ENCODE measurements at places on chromosomes 2 and 18. TPM values are rescaled to one million over a fixed set of nuclear protein-coding genes. Genes with fewer than 3 reads are reported as not detected.

The MATN3 gene
- polyA plus RNA-seq = 8.0 TPM

DNA sequence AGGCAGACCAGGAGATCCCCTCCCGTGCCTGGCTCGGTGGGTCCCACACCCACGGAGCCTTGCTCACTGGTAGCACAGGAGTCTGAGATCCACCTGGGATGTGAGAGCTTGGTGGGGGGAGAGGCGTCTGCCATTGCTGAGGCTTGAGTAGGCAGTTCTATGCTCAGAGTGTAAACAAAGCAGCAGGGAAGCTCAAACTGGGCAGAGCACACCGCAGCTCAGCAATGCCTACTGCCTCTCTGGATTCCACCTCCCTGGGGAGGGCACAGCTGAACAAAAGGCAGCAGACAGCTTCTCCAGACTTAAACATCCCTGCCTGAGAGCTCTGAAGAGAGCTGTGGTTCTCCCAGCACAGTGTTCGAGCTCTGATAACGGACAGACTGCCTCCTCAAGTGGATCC, 85.1 kb downstream of the UGP2 start:
- DNase-seq = no peak

The PRSS56 gene
- 0.13 TPM for polyA plus RNA-seq

GRCh38 chr18:62751341-62751821, 36.0 kb downstream of the PHLPP1 start:
- no peak for DNase-seq

The ARHGEF4 gene
- polyA plus RNA-seq = 2.9 TPM

The CAVIN2 gene
- polyA plus RNA-seq = 82.4 TPM

The GAD1 gene
- 1.1 TPM for polyA plus RNA-seq

The CREG2 gene
- polyA plus RNA-seq = 0.70 TPM

DNA sequence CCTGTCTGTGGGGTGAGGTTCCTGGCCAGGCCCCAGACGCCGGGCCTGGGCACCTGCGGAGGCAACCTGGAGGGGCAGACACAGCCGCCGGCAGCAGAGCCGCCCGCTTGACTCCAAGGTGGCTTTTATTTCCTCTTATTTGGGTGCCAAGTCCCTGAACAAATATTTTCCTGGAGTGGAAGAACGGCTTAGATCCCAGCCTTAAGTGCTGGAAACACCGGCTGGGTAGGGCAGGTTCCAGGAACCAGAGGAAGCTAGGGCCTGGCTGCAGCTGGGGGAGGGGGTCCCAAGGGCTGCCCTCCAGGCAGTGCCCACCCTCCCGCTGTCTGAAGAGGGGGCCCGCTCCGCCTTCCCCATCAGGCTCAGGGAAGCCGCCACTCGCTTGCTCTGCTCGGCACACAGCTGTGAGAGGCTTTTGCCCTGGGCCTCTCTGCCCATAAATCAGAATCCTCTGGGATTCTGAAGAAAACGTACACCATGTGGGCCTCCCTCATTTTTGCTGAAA, 28.2 kb downstream of the SDC1 start:
- peak; percentile 69 for DNase-seq

DNA sequence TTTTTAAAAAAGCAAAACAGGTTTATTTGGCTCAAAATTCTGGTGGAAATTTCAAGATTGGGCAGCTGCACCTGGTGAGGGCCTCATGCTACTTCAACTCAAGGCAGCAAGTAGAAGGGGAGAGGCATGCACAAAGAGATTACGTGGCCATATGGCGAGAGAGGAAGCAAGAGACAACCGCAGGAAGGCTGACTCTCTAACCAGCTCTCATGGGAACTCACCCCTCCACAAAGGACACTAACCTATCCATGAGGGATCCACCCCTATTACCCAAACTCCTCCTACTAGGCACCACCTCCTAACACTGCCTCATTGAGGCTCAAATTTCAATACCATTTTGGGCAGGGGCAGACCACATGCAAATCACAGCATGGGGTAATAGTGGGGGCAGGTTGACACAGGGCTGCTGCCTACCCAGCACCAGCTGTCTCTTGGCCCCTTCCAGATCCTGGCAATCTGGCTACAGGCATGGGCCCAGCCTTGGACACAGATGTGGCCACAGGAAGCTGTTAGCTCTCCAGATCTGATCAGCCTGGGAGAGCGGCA, 2.0 kb upstream of the CAPN10 start:
- no peak for DNase-seq

GRCh38 chr2:192157776-192158175, 37.0 kb downstream of the TMEFF2 start:
- no peak for DNase-seq

The PSME4 gene
- 44.1 TPM for polyA plus RNA-seq

The GALNT14 gene
- polyA plus RNA-seq = 4.6 TPM

The ZFAND2B gene
- 31.5 TPM for polyA plus RNA-seq

DNA sequence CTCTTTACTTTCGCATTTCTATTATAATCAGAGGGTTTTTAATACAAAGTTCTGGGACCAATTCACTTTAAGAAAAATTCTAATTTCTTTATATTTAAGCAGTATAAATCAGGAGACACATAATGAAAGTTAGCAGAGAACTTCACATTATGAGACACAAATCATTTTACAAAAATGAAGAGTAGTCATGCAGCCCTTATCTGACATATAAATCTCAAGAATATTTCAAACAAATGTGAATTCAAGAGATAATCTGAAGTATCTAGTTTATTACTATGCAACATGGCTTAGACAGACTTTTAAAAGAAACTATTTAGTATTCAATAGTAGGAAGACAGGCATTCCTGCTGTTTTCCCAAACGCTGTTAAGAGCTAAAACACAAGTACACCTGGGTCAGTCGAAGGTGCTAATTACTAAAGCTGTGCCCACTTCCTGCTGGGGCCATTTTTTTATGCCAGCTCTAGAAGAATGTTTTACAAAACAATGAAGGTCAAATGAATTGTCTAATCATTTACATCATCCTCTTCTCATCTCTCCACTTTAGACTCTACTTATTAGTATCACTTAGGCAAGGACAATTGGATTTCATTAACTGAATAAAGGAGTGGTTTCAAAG, 40.2 kb downstream of the CWC22 start:
- no peak for DNase-seq

DNA sequence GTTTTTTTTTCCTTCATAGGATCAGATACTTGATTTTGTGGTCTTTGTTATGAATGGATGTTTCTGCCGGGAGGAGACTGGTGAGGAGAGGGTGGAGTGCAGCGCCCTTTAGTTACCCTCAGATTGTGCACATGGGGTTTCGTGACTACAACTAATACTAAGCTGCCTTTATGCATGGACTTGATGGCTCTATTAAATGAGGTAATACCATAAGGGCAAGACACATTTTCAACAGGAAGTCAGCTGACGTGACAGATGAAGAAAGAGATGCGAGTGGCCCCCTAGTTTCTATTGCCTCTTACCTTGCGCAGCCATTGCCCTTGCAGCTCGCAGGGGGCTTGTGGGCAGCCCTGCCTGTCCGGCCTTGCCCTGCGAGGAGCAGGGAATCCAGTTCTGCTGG, 24.4 kb downstream of the ZNF407 start:
- DNase-seq = no peak

The DNPEP gene
- 89.7 TPM for polyA plus RNA-seq

The ZNF519 gene
- polyA plus RNA-seq = 25.0 TPM

DNA sequence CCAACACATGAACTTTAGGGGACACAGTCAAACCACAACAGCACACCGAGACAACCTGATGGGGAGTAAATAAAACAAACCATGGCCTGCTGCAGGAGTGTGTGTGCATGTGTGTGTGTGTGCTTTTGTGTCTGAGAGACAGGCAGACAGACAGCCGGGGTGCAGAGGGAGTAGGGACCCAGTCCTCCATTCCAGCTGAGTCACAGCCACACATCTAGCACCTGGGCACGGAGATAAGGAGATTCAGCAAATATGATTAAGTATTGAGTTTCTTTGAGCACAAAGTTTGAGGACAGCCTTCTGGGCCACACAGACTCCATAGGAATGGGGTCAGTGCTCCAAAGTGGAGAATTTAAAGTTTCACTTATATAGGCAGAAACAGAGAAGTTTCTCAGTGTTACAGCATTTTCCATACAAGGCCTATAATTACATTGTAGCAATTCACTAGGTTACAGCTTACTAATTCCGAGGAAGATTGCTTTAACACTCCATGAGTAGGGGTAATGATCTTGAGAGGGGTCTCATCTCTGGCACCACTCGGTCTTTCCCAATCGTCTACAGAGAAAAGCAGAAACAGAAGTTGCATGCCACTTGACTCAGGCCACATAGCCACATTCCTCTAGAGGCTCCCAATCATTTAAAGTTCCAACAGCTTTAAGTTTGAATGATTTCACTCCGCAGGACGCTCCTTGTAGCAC, 30.8 kb upstream of the PRLH start:
- no peak for DNase-seq

GRCh38 chr2:128748835-128749605, 430.4 kb upstream of the HS6ST1 start:
- no peak for DNase-seq

The REG3A gene
- not detected for polyA plus RNA-seq

GRCh38 chr2:37375741-37376288, 31.4 kb downstream of the QPCT start:
- no peak for DNase-seq

GRCh38 chr2:16818203-16818556, 152.5 kb upstream of the CYRIA start:
- no peak for DNase-seq

GRCh38 chr2:174717916-174718315, 46.4 kb downstream of the CHRNA1 start:
- DNase-seq = no peak

- DNase-seq = no peak
Measured at GRCh38 chr2:38912619-38913018, 22.9 kb downstream of the ARHGEF33 start.

The DPP10 gene
- 3.5 TPM for polyA plus RNA-seq

The LAMA1 gene
- 17.1 TPM for polyA plus RNA-seq

The HOXD13 gene
- not detected for polyA plus RNA-seq

DNA sequence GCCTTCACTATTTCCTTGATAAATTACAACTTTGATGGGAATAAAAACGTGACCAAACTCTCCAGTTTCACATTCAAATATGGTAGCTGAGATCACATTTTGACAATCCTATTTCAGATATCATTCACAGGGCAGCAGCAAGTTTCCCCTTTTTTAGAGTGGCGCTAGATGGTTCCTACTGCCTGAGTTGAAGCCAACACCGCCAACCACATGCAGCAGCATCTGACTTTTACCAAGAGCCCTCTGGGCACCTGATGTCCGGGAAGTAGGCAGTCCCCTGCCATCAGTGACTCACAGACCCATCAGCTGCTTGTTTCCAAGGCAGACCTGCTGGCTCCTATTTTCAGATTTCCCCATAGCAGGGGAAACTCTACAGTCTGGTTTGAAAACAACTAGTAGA, 4.0 kb upstream of the MREG start:
- no peak for DNase-seq

DNA sequence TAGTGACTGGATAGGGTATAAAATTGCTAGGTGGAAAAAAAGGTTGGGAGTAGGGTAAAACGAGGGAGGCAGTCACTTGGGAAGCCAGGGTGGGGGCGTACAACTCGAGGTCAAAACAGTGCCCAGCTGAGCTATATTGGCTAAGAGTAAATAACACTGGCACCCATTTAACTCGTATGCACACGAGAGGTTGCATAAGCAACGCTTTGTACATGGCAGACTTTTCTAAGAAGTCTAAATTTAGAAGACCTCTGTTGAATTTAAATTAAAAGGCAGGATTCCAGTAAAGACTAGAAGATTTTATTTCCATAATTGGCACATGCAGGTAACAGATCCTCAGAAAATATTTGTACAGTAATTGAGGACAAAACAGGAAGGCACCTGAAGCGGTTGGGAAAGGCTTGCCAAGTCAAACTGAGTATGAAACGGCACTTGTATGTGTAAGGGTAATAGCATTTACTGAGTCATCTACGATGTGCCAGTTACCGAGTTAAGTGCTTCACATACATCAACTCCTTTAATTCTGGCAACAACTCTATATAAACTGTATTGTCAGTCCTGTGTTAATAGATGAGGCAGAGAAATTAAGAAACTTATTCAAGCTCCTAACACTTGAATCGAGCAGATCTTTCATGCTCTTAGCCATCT, 1.4 kb upstream of the MALT1 start:
- peak; percentile 29 for DNase-seq

- no peak for DNase-seq
Measured at GRCh38 chr2:108593547-108594098, 59.4 kb downstream of the LIMS1 start.

GRCh38 chr18:49127471-49128190, 176.9 kb upstream of the SMAD7 start:
- peak; percentile 78 for DNase-seq

The NXPH2 gene
- 0.85 TPM for polyA plus RNA-seq

All from right lung (tissue), 10 donors.